ENCODE measurements at places on chromosomes 4 and X.

DNA sequence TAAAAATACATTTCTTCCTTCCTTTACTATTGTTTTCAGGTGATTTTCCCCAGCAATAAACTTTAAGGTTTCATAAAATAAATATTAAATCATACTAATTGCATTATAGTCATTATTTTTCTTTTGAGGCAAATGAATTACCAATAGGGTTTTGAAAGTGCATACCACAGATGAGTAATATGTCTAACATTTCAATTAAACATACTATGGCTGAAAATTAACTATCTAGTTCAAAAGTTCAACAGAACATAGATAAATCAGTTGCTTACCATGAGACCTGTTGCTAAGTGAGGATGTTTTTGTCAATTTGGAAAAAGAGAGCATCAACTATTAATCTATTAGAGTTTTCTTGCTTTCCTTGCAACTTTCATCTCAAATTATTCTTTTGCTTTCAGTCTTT, 35.0 kb downstream of the NPY5R start:
- no peak for DNase-seq

GRCh38 chr4:142858965-142859364, 12.9 kb upstream of the INPP4B start:
- DNase-seq, result no peak

GRCh38 chrX:39982948-39983347, 114.8 kb downstream of the BCOR start:
- no peak for DNase-seq

GRCh38 chrX:69386681-69387080, 117.4 kb upstream of the NALF2 start:
- DNase-seq, result no peak

DNA sequence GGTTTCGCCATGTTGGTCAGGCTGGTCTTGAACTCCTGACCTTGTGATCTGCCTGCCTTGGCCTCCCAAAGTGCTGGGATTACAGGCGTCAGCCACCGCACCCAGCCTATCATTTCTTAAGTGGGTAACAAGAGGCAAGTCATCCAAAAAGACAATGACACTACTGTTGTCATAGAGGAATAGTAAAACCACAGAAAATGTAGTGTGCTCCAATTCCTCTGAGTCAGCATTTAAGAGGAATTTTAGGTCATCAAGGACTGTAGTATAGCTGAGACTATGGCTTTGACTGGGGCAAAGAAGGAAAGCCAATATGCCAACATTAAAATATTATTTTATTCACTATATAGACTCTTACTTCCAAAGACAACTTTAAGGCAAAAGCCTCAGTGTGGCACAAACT, 48.4 kb downstream of the ATP8A1 start:
- DNase-seq, result no peak
